D721Med (cell line): ENCODE measurements at places on chromosomes 2 and 18.

GRCh38 chr2:173982182-173982714 lies 17.1 kb upstream of the SP3 start:
- DNase-seq, result no peak

DNA sequence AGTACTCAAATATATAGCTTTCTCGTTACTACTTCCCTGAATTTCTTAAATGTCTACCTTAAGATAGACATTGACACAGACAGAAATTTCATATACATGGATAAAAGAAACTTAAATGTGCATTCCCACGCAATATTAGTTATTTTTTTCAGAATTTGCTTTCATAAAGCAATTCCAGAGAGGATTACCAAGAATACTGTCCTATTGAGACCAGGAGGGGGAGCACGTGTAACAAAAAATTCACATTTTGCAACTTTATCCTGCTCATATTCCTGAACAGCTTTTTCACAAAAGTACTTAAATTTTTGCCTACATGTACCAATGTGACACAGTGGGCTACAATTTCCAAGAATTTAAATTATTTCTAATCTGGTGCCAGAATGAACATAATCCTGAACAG lies 30.7 kb upstream of the ERCC3 start:
- DNase-seq, result no peak

- DNase-seq, result no peak
Observed at GRCh38 chr2:191268596-191268995, 23.4 kb downstream of the MYO1B start.

DNA sequence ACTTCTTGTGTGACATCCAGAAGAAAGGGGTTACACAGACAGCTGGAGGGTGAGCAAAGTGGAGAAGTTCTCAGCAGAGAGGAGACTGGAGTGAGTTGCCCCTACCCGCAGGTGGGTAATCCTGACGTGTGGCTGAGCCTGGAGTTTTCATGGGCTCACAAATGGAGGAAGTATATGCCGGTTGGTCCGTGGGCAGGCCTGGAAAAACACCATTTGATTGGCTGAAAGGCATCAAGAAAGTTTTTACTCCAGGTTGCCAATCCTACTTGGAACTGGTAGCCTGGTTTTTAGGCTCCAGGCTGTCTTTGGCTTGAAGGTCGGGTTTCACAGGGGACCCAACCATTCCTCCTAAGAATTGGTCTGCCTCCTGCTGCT lies 1177.4 kb upstream of the LRRTM1 start:
- no peak for DNase-seq

- DNase-seq, result no peak
Observed at GRCh38 chr2:166727095-166727494, 161.2 kb upstream of the XIRP2 start.

DNA sequence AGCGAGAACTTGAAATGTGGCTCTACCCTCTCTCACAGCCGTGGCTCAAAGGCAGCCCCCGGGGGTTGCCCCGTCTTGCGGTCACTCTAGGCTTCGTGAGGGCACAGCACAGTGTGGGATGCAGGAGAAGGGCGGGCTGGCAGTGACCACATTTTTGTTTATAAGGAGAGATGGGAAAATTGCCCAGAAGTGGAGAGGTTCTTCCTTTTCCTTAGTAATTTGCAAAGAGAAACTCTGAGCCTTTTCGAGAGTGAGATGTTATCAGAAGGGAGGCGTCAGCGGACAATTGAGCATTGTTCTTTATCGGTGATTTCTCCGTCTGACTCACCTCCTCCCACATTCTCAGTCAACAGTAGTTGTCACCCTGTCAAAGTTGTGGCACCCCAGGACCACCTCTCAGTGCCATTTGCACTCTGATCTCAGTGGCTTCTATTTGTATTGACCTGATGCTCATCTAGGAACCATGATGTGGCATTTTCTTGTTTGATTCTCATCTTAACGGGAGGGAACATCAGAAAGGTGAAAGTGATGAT lies 89.6 kb downstream of the ACAA2 start:
- DNase-seq, result no peak

DNA sequence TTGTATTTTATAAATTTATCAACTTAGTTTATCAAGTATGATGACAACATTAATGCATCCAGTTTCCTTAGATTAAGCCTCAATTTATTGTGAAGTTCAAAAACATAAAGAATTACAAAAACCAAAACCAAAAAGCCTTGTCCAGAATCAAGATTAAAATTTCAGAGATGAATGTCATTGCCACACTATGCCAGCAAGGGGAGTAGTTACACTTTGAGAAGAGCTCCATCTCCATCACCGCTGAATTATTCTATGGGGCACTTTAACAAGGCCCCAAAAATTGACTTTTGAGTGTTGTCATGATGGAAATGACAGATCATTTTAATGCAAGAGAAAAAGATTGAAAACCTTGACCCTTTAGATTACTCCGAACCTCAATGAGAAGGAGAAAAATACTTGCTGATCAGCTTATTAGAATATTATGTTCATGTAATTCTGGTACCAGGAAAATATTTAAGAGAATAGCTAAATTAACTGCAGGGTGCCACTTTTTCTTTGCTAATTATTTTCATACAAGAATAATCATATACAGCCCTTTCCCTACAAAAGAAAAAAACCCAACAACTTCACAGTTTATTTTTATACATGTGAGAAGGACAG lies 152.5 kb upstream of the AQP4 start:
- no peak for DNase-seq
